ENCODE measurements at places on chromosomes 1 and 21.

- no peak for DNase-seq
Observed at GRCh38 chr1:224785622-224786021, 143.9 kb upstream of the DNAH14 start.

- no peak for DNase-seq
Observed at GRCh38 chr1:43449708-43450069, 4.0 kb downstream of the HYI start.

DNA sequence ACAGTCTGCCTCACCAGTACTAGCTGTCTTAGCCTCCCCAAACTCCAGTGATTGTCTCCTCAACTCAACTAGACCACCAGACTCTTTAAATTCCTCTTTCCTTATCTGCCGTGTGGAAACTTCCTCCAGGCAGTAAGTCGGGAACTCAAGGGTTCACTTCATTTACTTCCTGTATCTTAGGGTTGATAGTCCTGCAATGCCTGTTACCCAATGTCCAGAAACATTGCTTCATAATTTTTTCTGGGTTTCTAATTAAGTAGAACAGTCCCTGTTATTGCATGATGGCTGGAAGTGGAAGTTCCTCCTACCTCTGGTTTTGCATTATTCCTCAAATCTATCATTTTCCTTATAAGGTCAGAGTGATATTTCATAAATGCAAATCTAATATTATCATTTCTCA is 60.8 kb upstream of the RNF11 start:
- no peak for DNase-seq

- no peak for DNase-seq
Observed at GRCh38 chr21:36806103-36806502, 107.2 kb downstream of the SIM2 start.

All from stimulated activated CD8-positive, alpha-beta memory T cell treated with anti-CD3 and anti-CD28 coated beads, Interleukin-7, amount 100 ng/mL, for 4 hours (primary cell).